ENCODE measurements at places on chromosomes 16 and 17.

- DNase-seq = no peak
These were observed 513 bp downstream of the CRLF3 start for GRCh38 chr17:30824002-30824355.

DNA sequence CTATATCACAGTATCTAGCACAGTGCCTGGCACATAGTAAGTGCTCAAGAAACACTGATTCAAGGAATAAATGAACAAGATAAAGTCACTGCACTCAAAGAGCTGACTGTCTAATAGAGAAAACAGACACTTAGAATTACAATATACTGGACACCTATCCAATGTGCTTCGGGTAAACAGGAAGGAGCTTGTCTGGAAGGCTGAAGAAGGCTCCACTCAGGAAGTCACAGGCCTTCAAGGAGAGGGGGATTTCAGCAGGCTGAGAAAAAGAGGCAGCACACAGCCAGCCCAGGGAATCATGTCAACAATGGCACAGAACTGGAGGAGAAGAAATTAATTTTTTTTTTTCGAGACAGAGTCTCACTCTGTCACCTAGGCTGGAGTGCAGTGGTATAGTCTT lies 9.7 kb upstream of the IL4R start:
- no peak for DNase-seq

GRCh38 chr17:35548978-35549377 lies 11.5 kb upstream of the SLFN12L start:
- DNase-seq = no peak

- no peak for DNase-seq
These were observed 111.2 kb downstream of the CCT6B start for GRCh38 chr17:34850023-34850422.

DNA sequence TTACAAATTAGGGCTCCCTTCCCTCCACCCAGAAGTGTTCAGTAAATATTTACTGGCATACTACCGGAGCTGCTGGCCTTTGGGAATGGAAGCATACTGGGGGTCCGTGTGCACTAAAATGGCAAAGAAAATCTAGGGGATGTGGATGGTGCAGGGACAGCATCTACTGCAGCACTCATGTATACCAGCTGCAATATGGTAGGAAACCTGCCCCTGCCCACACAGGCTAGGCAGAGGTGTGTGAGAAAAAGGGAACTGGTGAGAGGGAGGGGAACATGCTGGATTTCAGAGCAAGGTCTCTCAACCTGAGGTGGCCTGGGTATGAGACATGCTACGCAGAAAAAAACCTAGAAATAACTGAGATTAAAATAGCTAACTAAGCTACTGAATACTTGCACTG lies 145.4 kb downstream of the CDH13 start:
- no peak for DNase-seq

- DNase-seq = no peak
These were observed 39.0 kb upstream of the CDH1 start for GRCh38 chr16:68698091-68698490.

- DNase-seq = no peak
These were observed 104.7 kb downstream of the MRM1 start for GRCh38 chr17:36705874-36706731.

- no peak for DNase-seq
These were observed 82.6 kb downstream of the C16orf78 start for GRCh38 chr16:49455991-49456745.

DNA sequence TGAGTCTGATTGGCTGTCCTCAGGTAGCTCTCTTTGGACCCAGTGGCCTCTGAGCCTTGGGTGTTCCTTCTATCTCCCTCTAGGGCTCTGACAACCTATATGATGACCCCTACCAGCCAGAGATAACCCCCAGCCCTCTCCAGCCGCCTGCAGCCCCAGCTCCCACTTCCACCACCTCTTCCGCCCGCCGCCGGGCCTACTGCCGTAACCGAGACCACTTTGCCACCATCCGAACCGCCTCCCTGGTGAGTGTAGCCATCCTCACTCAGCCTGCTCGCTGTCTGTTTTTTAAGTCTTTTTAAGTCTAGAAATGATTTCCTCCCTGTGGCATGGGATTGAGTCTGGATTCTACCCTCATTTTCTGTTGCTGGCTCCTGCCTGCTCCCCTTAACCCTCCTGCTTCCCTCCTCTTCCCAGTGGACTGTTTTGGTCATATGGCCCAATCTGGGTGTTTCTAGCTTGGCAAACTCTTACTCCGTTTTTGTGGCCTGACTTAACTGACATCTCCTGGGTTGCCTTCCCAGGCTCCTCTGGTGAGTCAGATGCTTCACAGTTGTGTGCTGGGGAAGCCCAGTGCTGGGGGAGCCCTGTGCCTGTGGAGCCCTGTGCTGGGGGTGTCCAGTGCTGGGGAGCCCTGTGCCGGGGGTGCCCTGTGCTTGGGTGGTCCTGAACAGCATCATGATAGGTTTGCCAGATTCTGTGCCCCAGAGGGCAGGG lies 9.9 kb downstream of the TAOK2 start:
- DNase-seq = no peak

DNA sequence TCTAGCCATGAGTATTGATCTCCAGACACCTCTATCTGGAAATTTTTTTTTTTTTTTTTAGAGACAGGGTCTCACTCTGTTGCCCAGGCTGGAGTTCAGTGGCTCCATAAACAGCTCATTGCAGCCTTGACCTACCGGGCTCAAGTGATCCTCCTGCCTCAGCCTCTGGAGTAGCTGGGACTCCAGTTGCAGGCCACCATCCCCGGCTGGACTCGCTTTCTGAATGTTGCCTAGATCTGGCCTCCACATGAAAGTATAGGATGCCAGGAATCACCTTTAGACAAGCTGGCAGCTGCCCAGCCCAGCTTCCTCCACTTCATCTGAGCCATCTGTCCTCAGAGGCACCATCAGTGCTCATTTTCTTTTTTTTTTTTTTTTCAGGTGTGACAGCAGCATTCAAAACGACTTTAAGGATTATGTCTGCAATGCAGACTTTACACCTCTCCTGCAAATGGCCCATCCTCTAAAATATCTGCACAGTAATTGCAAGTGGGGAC lies 6.4 kb upstream of the PRR14 start:
- DNase-seq = no peak

DNA sequence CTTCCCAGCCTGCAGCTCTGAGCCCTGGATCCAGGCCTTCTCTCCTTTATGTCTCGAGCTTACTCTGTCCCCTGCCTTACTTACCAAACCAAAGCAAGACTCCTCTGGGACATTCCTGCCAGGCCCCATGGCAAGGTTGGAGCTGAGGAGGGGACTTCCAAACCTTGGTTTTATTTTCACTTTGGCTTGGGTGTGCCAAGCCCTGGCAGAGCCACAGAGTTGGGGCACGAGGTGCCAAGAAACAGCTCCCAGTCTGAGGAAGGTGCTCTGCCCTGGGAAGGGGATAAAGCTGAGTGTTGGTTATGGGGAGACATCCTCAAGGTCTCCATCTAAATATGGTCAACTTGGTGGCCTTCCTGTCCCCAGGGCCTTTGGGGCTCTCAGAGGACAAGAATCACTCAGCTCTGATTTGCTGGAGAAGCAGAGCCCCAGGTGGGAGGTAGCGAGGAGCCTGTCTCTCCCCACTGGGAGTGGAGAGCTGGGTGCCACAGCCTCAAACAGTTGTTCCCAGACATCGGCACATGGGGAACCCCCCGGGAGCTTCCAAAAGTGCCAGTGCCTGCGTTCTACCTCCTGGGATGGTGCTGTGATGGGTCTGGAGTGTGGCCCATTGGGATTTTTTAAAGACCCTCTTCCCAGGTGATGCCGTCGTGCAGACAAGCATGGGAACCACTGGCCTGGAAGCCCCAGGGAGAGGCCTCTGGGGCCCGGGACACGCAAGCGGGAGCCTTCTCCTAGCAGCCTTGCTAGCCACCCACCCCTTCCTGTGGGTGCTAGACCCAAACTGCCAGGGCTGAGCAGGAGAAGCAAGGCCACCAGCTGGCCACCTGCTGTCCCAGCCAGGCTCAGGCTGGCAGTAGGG lies 10.3 kb downstream of the NLRC5 start:
- DNase-seq = no peak

DNA sequence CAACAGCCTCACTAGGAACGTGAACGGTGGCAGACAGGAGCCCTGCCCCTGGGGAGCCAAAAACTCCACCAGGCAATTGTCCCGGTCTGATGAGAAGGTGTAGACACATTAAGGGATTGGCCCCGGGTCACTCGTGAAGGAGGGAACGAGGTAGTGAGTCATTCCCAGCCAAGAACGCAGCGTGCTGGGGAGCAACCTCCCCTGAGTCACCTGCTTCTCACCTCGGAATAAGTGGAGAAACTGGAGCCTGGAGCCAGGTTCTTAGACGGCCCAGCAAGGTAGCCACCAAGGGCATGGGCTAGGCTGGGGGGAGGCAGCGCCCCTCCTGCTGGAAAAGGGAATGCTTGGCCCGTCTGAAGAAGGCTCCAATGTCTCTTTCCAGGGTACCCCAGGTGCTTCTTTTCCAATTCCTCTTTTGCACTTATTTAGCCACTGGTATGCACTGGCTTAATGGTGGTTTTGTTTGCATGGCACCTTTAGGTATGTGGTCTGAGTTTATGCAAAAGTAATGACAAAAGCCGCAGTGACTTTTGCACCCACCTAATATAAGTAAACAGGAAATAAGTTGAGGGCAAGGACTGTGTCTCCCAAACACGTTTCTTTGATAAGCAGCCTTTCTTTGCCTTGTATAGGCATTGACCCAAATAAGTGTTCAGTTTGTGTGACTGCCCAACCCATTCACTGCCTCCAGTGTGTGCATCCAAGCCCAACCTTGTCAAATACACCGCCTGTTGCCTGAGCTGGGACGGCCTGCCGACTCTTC lies 1.8 kb upstream of the HELZ start:
- DNase-seq = no peak

GRCh38 chr17:42846594-42847280 lies 2.4 kb downstream of the AOC2 start:
- no peak for DNase-seq

DNA sequence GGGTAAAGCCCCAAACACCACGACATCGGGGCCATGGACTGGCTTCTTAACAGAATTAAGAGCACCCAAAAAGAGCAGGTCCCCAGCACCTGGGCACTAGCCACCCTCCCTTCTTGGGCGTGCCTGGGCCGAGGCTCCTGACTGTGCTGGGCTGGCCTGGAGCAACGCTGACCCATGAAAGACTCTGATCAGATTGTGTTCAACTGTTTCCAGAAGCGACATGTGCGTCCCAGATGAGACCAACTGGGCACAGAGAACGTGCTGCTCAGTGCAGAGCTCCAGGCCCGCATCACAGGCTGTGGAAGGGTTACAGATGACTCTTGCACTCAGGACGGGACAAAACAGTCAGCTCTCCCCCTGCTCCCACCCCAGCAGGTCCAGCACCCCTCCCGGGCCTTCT lies 100.7 kb downstream of the KCNJ12 start:
- no peak for DNase-seq
